ENCODE measurements at places on chromosomes 7 and 10.

DNA sequence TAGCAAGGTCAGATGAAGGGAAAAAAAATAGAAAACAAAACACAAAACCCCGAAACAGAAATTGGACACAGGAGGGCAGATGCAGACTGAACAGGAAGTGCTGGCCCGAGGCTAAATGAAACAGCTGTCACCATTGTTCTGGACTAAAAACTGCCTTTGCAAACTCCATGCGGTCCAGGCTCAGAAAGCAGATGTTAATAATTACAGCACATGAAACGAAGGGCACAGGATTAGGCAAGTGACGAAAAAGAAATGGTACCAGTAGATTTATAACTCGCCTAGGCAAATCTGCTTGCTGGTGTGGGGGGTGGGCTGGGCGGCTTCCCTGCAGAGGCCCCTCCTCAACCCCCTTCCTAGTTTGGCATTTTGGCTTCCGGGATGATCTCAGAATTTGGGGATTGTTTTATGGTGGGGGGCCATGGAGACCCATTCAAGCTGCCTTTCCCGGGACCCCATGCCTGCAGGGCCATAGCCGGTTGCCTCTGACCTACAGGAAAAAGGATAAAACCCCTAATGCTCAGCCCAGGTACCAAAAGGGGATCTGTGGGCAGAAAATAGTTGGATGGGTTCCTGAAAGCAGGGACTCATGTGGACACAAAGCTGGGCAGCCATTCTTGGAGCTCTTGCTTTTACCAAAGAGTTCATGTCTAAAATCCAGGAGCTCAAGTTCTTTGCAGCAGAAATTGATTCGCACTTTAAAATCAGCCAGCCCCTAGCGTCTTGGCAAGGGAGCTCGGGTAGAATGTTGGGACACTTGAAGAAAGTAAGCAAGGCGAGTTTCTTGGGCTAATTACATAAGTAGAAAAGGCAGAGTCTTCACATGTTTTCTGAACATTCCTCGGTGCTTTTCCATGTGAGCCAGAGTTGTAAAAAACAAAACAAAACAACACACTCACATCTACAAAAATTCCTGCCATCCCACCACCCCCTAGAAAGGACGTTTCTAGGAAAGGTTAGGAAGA, 39.0 kb upstream of the EMX2 start:
- peak; percentile 36 for DNase-seq

GRCh38 chr7:114297121-114297520, 117.5 kb upstream of the FOXP2 start:
- DNase-seq, result no peak

- no peak for DNase-seq
These were observed 5.5 kb upstream of the IRF5 start for GRCh38 chr7:128931965-128932861.

GRCh38 chr10:95241533-95241932, 47.5 kb downstream of the ACSM6 start:
- DNase-seq, result no peak

DNA sequence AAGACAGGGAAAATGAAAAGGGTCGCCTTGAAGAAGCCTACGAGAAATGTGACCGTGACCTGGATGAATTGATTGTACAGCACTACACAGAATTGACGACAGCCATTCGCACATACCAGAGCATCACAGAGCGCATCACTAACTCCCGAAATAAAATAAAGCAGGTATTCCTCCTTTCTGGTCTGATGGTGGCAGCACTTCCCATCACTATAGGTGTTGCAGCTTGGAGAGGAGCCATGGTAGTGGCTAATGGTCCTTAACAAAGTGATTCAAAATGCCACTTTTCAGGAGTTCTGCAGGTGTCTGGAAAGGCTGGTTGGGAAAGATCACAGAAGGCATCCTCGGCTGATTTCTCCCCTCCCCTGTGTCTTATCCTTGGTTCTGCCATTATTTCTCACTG, 22.1 kb downstream of the EXOC4 start:
- no peak for DNase-seq

GRCh38 chr7:92944633-92945032, 108.3 kb upstream of the CDK6 start:
- no peak for DNase-seq

GRCh38 chr10:123583639-123584418, 82.3 kb upstream of the GPR26 start:
- DNase-seq, result peak; percentile 77

- no peak for DNase-seq
These were observed 4.8 kb upstream of the DNAAF5 start for GRCh38 chr7:721619-722248.

DNA sequence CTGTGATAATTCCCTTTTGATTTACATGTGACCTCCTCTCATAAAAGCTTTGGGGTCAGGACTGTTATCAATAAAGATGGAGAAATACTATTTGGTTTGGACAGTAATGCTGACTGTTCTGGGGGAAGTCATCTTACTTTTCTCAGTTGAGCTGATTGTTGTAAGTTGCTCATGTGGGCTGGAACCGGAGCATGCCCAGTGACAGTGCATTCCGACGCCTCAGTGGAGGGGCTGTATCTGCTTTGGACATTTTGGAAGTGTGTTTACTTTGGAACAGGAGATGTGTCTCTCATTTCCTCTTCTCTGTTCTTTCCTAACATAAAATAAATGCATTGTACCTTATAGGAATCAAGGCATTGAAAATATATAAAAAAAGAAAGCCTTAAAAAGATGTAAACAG, 30.1 kb downstream of the RBM33 start:
- DNase-seq, result no peak

GRCh38 chr7:158705234-158705850, 738 bp upstream of the NCAPG2 start:
- no peak for DNase-seq

- no peak for DNase-seq
These were observed 11.2 kb upstream of the NRCAM start for GRCh38 chr7:108467391-108467790.

DNA sequence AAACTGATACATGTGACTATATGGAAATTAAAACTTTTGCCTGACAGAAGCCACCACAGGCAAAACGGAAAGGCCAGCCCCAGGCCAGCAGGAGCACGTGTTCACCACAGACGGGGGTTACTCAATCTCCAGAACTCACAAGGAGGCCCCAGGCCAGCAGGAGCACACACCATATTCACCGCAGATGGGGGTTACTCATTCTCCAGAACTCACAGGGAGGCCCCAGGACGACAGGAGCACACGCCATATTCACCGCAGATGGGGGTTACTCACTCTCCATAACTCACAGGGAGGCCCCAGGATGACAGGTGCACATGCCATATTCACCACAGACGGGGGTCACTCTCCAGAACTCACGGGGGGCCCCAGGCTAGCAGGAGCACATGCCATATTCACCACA, 61.5 kb downstream of the NKX6-2 start:
- no peak for DNase-seq

- DNase-seq, result no peak
These were observed 462.5 kb downstream of the PTPRN2 start for GRCh38 chr7:158125091-158125490.

DNA sequence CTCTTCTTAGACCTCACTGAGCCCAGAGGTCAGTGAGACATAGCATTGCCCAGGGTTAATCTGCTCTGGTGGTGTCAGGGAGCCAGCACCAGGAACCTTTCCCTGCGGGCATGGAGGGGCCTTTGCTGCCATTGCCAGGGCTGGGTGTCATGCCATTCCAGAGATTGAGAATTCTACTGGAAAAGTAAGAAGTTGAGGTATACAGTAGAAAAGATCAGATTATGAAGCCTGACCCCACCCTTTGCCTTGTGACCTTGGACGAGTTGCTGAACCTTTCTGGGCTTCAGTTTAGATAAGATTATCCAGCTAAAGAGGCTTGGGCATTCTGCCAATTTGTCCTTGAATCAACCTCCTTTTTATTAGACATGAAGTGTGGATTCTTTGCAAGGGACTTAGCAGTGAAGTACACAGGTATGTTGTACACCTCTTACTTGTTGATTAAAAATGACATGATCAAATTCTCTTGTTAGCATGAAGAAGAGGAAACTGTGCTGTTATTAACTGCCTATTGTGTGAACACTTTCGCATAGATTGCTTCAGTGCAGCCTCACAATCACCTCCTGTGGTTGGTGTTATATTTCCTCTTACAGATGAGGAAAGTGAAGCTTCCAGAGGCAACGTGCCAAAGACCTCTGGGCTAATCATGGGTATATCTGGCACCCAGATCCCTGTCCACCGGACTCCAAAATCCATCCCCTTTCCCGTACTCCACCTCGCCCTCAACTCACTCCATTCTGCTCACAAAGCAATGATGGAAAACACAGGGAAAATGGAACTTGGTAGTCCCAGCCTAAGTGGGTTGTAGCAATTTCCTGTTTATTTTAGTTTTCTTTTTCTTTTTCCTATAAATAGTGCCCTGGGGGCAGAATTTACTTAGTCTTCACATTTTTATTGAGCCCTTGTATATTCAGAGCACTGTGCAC, 151.3 kb downstream of the CAMK1D start:
- no peak for DNase-seq
